HFF-Myc (cell line): ENCODE measurements at places on chromosomes 4 and X.

- DNase-seq: no peak
Observed at GRCh38 chr4:174521800-174522182, 497 bp downstream of the HPGD start.

GRCh38 chr4:55475394-55476243, 71.1 kb downstream of the CLOCK start:
- DNase-seq: peak; percentile 7

DNA sequence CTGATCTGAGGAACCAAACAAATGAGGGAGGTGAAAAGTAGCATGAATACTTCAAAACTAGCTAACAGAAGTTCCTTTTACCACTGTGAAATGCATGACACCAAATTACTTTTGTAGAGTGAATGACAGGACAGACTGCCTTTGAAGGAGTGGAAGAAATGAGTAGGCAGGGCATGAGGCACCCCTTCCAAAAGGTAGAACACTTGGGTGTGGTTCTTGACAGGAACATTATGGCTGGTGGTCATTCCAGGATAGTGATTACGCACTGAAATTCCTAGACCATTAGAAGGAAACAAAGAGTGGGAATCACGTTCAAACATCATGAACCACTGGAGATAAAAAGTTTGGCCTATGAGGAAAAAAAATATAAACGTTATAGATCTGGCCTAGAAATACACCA, 4.9 kb downstream of the HUWE1 start:
- no peak for DNase-seq

GRCh38 chr4:1099270-1099669, 14.1 kb downstream of the RNF212 start:
- no peak for DNase-seq

- no peak for DNase-seq
Observed at GRCh38 chr4:131081069-131081468, 1985.1 kb downstream of the C4orf33 start.

DNA sequence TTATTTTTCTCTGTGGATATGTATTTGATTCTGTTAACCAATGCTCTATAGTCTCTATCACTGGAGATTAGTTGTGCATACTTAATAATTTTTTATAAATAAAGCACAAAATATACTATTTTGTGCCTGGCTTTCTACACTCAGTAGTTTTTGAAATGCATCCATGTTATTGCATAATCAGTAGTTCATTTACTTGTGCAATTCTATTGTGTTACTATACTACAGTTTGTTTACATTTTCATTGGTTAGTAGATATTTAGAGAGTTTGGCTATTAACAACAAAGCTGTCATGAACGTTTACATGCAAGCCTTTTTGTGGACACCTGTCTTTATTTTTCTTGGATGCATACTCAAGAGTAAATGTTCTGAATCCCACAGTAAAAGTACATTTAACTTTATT, 265.0 kb upstream of the FAT4 start:
- no peak for DNase-seq

- DNase-seq: no peak
Observed at GRCh38 chr4:81758574-81759264, 287.0 kb upstream of the RASGEF1B start.

DNA sequence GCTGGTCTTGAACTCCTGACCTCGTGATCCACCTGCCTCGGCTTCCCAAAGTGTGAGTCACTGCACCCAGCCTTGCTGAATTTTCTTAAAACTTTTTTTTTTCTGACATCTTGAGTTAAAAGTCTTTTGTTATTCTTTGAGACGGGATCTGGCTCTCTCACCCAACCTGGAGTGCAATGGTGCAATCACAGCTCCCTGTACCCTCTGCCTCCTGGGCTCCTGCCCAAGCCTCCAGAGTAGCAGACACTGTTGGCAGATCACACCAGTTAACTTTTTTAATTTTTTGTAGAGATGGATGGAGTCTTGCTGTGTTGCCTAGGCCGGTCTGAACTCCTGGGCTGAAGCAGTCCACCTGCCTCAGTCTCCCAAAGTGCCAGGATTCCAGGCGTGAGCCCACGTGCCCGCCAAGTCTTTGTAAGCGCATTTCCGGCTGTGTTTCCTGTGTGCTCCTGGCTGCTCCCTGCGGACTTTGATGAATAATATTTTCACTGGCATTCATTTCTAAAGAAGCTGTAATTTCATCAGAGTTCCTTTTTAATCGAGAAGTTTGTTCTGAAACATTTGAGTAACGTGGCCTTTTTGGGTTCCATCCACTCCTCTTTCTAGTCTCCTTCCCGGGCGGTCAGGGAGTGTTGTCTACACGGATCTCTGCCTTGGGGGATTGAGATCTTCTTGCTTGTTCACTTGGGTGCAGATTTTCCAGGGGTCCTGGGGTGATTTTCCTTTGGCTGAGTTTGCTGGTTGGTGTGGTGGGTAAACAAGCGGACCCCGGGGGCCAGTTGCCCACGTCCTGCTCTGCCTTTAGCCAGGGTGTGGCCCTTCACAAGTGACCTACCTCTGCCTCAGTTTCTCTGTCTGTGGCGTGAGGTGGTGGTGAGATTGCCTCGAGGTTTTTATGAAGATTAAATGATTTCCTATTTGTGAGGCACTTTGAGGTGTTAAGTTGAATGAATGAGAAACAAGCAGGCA, 44.4 kb downstream of the PCGF3 start:
- no peak for DNase-seq

GRCh38 chr4:64001229-64001898, 407.9 kb downstream of the TECRL start:
- no peak for DNase-seq

GRCh38 chr4:177251237-177251636, 58.4 kb upstream of the NEIL3 start:
- DNase-seq: no peak

DNA sequence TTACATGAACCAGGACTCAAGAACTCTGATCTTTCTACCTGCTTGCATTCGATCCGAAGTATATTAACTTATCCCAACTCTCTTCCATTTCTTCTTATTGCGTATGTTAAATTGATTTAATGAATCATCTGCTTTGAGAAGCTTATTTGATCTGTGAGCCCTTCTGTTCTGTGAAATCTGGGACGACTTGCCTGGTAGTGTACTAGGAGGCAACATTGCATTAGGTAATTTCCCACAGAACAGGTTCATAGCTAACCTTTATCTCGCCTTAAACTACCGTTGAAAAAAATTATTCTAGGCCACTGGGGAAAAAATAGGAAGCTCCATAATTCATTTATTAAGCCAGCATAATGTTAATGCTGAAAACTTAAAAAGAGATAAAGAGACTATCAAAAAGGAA, 67.2 kb upstream of the MAB21L2 start:
- DNase-seq: no peak

- no peak for DNase-seq
Observed at GRCh38 chrX:44019911-44020310, 46.7 kb upstream of the NDP start.

DNA sequence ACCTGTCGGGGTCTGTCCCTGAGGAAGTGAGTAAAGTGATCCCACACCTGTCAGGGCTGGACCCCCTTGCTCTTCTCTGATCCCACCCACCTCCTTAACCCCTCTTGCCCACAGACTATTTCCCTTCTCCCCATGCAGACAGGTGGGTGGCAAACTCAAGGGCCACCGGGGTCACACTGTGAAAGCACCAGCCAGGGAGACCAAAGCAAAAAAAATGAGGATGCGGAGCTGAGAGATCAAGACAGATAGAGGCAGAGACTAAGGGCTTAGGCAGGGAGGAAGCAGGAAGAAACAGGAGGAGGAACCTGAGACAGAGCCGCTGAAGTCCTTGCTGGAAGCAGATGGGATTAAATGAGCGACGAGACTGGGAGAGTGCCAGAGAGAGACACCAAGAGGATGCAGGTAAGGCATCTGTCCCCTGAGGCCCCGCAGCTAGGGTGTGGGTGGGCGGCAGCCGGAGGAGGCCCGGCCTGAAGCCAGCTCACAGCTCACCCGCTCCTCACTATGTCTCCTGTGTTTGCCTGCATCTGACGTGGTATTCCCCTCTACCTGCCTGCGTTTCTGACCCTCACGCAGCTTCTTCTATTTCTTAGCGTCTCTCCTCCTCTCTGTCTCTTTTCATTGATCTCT, 7.2 kb downstream of the TIMM17B start:
- DNase-seq: no peak

- no peak for DNase-seq
Observed at GRCh38 chrX:120306630-120307029, 4.6 kb downstream of the TMEM255A start.
